ENCODE measurements at places on chromosomes 16 and 17.

GRCh38 chr16:71899171-71899570 is 3.8 kb downstream of the IST1 start:
- no peak for DNase-seq

- no peak for DNase-seq
These were observed 23.0 kb upstream of the NSRP1 start for GRCh38 chr17:30093463-30094147.

DNA sequence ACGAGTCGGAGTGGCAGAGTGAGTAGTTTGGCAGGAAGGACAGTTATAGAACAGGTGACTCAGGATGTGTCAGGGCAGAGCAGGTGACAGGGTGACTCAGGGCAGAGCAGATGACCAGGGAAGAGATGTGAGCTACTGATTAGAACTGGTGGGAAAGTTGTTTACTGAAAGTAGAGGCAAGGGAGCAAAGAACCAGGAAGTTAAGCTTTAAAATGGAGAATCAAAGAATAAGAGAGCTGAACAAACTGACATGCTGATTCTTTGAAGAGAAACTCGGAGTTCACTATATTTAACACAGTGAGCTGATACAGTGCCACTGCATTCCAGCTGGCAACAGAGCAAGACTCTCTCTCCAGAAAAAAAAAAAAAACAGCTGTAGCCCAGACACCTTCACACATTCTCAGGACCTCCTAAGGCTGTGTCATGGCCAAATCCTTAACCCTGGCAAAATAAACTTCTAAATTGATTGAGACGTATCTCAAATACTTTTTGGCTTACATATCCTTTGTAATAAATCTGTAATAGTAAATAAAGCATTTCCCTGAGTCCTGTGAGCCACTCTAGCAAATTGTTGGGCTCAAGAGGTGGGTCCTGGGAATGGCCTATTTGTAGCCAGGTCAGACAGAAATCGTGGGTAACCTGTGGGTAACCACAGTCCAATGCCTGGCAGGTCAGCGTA is 12.3 kb upstream of the UBE2I start:
- no peak for DNase-seq

DNA sequence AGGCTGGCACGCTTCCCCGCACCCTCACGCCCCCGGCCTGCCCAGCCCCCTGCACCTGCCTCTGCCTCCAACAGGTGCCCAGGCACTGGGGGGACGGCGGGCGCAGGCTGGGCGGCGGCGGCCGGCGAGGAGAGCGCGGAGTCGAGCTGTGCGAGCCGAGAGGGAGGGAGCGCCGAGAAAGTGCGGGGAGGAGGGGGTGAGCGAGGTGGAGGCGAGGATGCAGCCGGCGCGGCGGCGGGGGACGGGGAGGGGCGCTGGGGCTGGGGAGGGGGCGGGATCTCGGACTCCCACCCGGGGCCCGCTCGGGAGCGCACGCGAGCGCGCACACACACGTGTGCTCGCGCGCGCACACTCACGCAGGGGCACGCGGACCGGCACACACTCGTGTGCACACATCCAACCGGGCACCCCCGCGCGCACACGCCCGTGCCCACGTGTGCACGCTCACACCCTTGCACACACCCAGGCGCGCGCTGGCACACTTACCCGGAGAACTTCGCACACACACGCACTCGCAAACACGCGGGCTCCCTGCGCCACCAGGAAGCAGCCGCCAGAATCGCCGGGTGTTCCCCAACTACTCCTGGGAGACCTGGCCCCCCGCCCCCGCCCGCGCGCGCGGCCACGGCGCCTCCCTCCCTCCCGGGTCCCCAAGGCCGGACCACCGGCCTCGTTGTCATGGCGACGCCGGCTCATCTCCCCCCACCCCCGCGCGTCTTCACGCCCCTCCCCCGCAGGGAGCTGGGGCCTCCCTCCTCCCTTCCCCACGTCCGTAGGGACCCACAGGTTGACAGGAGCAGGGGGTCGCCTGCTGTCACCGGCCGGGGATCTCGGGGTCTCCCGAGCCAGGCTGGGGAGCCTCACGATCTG is at the start of gene DOC2A:
TSS of gene DOC2A (minus strand) at position 184 of the 870 bp plus-strand sequence. CDS start 805 bp downstream, outside the sequence.
- DNase-seq = no peak

Data from tibial artery (tissue), 4 donors.